H9 (cell line): ENCODE measurements at places on chromosomes 12 and 14. TPM values are rescaled to one million over a fixed set of nuclear protein-coding genes. Genes with fewer than 3 reads are reported as not detected.

DNA sequence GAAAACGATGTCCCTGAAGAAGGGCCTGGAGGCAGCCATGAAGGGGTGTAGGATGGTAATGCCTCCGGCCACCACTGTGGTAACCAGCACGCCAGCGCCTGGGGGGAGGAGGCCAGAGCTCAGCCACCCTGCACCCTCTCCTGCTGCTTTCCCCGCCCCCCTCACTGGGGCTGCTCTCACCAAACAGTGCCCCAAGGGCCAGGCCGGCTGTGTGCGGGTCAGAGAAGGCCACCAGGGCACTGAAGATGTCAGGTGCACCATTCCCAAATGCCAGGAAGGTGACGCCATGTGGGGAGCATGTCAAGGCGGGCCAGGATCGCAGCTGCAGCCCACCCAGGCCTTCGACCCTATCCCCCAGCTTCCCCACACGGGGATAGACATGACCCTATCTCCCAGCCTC, 14.5 kb downstream of the SLC8B1 start:
- DNase-seq = no peak

- DNase-seq = no peak
Observed at GRCh38 chr12:23767834-23768233, 181.6 kb downstream of the SOX5 start.

GRCh38 chr14:106845286-106846087, 1319.1 kb downstream of the TMEM121 start:
- DNase-seq = no peak

DNA sequence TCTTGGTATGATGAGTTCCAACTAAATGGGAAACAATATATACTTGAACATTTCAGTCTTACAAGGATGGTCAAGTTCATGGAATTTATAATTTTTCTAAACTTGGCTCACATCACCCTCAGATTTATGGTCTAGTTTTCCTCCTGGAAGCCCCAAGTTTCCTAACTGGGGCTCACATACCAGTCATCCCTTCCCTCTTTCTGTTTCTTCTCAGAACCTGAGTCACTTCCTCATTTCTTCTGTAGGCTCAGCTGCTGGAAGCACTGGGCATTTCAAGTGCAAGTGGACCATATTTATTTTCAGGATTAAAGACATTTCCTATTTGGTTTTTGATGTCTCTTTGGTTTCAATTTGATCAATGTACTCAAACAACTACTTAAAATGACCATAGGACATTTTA, 55.4 kb downstream of the GRIP1 start:
- no peak for DNase-seq

Gene CRIP1
- total RNA-seq = 6.9 and 8.8 TPM in 2 replicates
